Effector memory CD8-positive, alpha-beta T cell (primary cell): ENCODE measurements at places on chromosomes 12 and 14.

- H3K4me3 ChIP-seq, result no peak overlapping the region
- no peak for DNase-seq
- no peaks in the 10 kb centered on the region for H3K36me3 ChIP-seq
- no peaks in the 10 kb centered on the region for H3K27me3 ChIP-seq
Measured at GRCh38 chr12:117125272-117125613, 26.0 kb upstream of the TESC start.

- no peak for DNase-seq
- no peaks in the 10 kb centered on the region for H3K4me1 ChIP-seq
- H3K27me3 ChIP-seq, result peaks cover 17% of the 10 kb centered on the region
- no peak overlapping the region for H3K4me3 ChIP-seq
- H3K27ac ChIP-seq, result no peak overlapping the region
Measured at GRCh38 chr14:20904393-20905029, 13.3 kb downstream of the RNASE3 start.

- H3K4me3 ChIP-seq, result no peak overlapping the region
- no peaks in the 10 kb centered on the region for H3K27me3 ChIP-seq
- H3K27ac ChIP-seq, result no peak overlapping the region
- no peaks in the 10 kb centered on the region for H3K36me3 ChIP-seq
- H3K4me1 ChIP-seq, result no peaks in the 10 kb centered on the region
Measured at GRCh38 chr12:42823679-42824078, 234.1 kb upstream of the PRICKLE1 start.

DNA sequence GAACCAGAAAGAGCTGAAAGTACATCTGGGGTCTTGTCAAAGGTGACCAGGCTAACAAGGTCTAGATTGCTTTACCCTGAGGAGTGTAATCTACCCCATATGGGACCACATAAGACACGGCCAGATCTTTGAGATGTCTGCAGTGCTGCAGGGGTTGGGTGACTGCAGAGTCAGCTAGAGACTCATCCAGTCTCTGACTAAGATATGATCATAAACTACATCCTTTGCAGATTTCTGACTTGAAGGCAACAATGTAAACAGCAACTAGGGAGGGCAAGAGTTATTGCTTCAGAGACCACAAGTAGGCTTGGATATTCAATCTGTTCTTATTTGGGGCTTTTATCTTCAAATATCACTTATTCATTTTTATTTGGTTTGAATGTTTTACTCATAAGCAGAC is 1080.5 kb upstream of the FOXG1 start:
- H3K27me3 ChIP-seq, result no peaks in the 10 kb centered on the region
- no peaks in the 10 kb centered on the region for H3K36me3 ChIP-seq
- no peak overlapping the region for H3K27ac ChIP-seq
- H3K4me3 ChIP-seq, result no peak overlapping the region
- no peak for DNase-seq
- H3K4me1 ChIP-seq, result no peaks in the 10 kb centered on the region

DNA sequence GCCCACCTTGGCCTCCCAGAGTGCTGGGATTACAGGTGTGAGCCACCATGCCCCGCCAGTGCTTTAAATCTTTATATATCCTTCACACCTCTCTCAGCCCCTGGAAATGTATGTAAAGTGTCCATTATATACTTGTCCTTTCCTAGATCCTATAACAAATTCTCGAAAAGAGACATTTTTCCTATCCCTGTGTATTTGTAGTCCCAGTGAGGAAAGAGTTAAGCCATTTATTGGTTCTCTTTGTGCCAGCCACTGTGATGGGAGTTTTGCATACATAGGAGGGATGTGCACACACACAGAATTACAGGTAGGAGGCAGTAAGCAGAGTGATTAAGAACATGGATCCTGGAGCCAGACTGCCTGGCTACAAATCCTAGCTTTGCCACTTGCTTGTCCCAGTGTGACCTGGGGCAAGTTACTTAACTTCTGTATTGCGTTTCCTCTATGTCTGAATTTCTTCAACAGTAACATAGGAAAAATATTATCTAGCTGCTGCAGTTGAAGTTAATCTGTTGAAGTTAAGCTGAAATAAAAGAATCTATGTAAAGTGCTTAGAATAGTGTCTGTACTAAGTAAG is 2.1 kb upstream of the RABGGTA start:
- no peak overlapping the region for H3K4me3 ChIP-seq
- peaks cover 21% of the 10 kb centered on the region for H3K4me1 ChIP-seq
- H3K27me3 ChIP-seq, result no peaks in the 10 kb centered on the region
- peak overlapping the region; percentile 94 for H3K27ac ChIP-seq
- no peak for DNase-seq
- H3K36me3 ChIP-seq, result peaks cover 18% of the 10 kb centered on the region

- peaks cover 23% of the 10 kb centered on the region for H3K36me3 ChIP-seq
- no peak overlapping the region for H3K27ac ChIP-seq
- peaks cover 17% of the 10 kb centered on the region for H3K27me3 ChIP-seq
- H3K4me3 ChIP-seq, result peak overlapping the region; percentile 100
- no peak for DNase-seq
- peaks cover 35% of the 10 kb centered on the region for H3K4me1 ChIP-seq
Measured at GRCh38 chr12:47965581-47965980, 2.2 kb downstream of the TMEM106C start.

- no peak for DNase-seq
- H3K27ac ChIP-seq, result peak overlapping the region; percentile 86
Measured at GRCh38 chr14:50057331-50057730, 59.0 kb downstream of the VCPKMT start.

DNA sequence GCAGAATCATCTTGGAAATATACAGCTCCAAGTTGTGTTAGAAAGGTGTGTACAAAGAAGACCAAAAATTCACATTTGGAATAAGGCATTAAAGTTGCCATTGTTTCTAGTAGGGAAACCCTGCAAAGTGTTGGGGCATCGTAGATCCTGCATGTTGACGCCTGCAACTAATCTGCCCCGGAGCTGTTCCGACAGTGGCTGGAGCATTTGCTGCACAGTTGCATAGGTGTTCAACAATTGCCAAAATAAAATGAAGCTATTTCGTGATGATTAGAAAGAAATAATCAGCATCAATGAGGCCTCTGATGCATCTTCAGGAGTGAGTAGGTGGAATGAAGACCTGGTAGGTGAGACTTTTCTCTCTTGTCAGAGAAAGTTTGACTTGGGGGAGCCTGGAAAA is 47.3 kb downstream of the DAD1 start:
- peaks cover 86% of the 10 kb centered on the region for H3K4me1 ChIP-seq
- H3K4me3 ChIP-seq, result peak overlapping the region; percentile 81
- DNase-seq, result no peak
- H3K27me3 ChIP-seq, result no peaks in the 10 kb centered on the region

GRCh38 chr14:68741839-68742470 is 50.9 kb downstream of the ZFP36L1 start:
- no peak overlapping the region for H3K4me3 ChIP-seq
- no peak for DNase-seq
- no peaks in the 10 kb centered on the region for H3K27me3 ChIP-seq
- peaks cover 11% of the 10 kb centered on the region for H3K4me1 ChIP-seq
- no peak overlapping the region for H3K27ac ChIP-seq

DNA sequence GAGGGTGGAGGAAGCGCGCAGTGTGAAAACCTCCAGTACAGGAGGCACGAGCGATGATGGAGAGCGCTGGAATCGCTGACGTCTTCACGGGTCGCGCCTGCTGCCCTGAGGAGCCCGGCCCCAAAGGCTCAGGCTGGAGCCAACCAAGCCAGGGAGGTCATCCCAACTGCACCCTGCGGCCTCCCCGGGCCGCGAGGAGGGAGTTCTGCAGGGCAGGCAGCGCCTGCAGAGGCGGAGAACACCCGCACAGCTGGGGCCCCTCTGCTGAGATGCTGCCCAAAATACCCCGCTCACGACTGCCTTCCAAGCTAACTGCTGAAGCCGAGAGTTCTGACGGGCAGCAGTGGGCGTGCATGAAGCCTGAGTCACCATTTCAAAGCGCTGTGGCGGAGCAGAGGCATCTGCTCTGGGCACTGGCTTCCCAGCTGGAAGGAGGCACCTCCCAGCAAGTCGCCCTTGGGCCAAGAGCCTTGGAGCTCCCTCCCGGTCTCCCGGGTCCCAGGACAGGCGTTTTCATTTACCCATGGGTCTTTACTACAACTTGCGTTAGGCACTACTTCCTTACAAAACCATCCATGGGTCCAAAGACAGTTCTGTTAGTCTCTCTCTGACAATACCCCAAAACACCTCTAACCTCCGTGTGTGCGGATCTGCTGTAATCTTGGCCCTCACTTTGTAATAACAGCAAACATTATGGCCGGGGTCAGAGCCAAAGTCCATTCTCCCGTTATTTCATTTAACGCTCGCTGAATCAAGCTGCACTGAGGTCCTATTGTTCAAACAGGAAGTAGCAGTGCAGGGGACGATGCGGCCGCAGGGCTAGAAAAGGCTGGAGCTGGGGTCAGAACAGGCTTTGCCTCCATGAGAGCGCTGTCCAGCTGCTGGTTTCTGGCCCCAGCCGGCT is 60.1 kb upstream of the RIMBP2 start:
- peaks cover 6% of the 10 kb centered on the region for H3K4me1 ChIP-seq
- H3K36me3 ChIP-seq, result peaks cover 3% of the 10 kb centered on the region
- peak overlapping the region; percentile 76 for H3K4me3 ChIP-seq
- H3K27ac ChIP-seq, result no peak overlapping the region

- H3K27ac ChIP-seq, result no peak overlapping the region
- no peak overlapping the region for H3K4me3 ChIP-seq
- no peak for DNase-seq
- peaks cover 31% of the 10 kb centered on the region for H3K4me1 ChIP-seq
- H3K36me3 ChIP-seq, result no peaks in the 10 kb centered on the region
Measured at GRCh38 chr12:26732005-26732908, 100.7 kb downstream of the ITPR2 start.

- H3K4me1 ChIP-seq, result no peaks in the 10 kb centered on the region
- H3K4me3 ChIP-seq, result no peak overlapping the region
- DNase-seq, result no peak
- no peak overlapping the region for H3K27ac ChIP-seq
- no peaks in the 10 kb centered on the region for H3K36me3 ChIP-seq
Measured at GRCh38 chr12:30811966-30812365, 57.2 kb upstream of the CAPRIN2 start.

GRCh38 chr14:90508536-90509254 is 111.9 kb downstream of the CALM1 start:
- no peaks in the 10 kb centered on the region for H3K4me1 ChIP-seq
- H3K27ac ChIP-seq, result no peak overlapping the region
- H3K4me3 ChIP-seq, result no peak overlapping the region
- peaks cover 33% of the 10 kb centered on the region for H3K27me3 ChIP-seq
- no peaks in the 10 kb centered on the region for H3K36me3 ChIP-seq

DNA sequence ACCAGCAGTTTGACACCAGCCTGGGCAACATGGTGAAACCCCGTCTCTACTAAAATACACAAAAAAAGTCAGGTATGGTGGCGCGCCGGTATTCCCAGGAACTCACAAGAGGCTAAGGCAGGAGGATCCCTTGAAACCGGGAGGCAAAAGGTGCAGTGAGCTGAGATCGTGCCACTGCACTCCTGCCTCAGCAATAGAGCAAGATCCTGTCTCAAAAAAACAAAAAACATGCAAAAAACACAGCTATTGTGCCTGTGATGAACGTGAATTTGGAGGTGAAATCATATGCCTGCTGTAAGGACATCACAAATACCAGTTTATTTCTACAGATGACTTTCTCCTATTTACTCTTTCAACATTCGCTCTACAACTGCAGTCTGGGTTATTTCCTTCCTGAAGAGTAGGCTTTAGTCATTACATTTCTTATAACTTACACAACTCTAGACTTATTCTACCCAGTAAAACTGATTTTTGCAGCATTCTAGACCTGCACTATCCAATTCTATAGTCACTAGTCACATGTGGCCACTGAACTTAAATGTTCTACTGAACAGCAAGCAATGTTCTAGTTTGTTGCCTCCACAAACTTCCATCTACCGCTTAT is 48.3 kb downstream of the HNRNPC start:
- no peak for DNase-seq
- H3K4me1 ChIP-seq, result peaks cover 60% of the 10 kb centered on the region
- H3K27ac ChIP-seq, result peak overlapping the region; percentile 79
- H3K4me3 ChIP-seq, result peak overlapping the region; percentile 64
- peaks cover 99% of the 10 kb centered on the region for H3K36me3 ChIP-seq

- H3K4me3 ChIP-seq, result no peak overlapping the region
- no peak for DNase-seq
- peaks cover 34% of the 10 kb centered on the region for H3K36me3 ChIP-seq
- H3K4me1 ChIP-seq, result no peaks in the 10 kb centered on the region
- H3K27ac ChIP-seq, result no peak overlapping the region
- no peaks in the 10 kb centered on the region for H3K27me3 ChIP-seq
Measured at GRCh38 chr12:50695961-50696360, 67.9 kb upstream of the ATF1 start.

- no peaks in the 10 kb centered on the region for H3K27me3 ChIP-seq
- DNase-seq, result no peak
- peaks cover 8% of the 10 kb centered on the region for H3K4me1 ChIP-seq
- no peak overlapping the region for H3K4me3 ChIP-seq
Measured at GRCh38 chr14:73723797-73724661, 9.8 kb upstream of the PNMA1 start.

- no peaks in the 10 kb centered on the region for H3K27me3 ChIP-seq
- peaks cover 12% of the 10 kb centered on the region for H3K4me1 ChIP-seq
- no peak for DNase-seq
- H3K4me3 ChIP-seq, result no peak overlapping the region
- no peak overlapping the region for H3K27ac ChIP-seq
Measured at GRCh38 chr12:124520907-124521306, 46.5 kb downstream of the NCOR2 start.

DNA sequence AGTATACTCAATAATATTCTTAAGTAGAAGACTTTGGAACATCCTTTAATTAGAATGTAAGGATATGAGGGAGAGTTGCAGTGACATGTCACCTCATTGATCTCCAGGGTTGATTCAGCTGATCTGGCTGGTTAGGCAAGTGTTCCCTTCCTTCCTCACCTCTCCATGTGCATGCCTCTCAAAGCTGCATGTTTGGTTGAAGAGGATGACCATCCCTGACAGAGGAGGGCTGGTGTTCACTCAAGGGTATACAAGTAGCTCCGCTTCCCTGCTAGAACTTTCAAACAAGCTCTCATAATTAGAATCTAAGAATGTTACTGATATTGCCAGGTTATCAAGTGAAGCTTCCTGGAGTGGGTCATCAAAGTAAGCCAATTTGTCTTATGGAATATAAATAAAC is 341.1 kb upstream of the FLRT2 start:
- H3K36me3 ChIP-seq, result no peaks in the 10 kb centered on the region
- no peaks in the 10 kb centered on the region for H3K27me3 ChIP-seq
- H3K4me1 ChIP-seq, result no peaks in the 10 kb centered on the region
- no peak overlapping the region for H3K27ac ChIP-seq
- no peak for DNase-seq

GRCh38 chr12:113069751-113070116 is 13.2 kb downstream of the DTX1 start:
- no peaks in the 10 kb centered on the region for H3K27me3 ChIP-seq
- H3K4me3 ChIP-seq, result no peak overlapping the region
- DNase-seq, result no peak

DNA sequence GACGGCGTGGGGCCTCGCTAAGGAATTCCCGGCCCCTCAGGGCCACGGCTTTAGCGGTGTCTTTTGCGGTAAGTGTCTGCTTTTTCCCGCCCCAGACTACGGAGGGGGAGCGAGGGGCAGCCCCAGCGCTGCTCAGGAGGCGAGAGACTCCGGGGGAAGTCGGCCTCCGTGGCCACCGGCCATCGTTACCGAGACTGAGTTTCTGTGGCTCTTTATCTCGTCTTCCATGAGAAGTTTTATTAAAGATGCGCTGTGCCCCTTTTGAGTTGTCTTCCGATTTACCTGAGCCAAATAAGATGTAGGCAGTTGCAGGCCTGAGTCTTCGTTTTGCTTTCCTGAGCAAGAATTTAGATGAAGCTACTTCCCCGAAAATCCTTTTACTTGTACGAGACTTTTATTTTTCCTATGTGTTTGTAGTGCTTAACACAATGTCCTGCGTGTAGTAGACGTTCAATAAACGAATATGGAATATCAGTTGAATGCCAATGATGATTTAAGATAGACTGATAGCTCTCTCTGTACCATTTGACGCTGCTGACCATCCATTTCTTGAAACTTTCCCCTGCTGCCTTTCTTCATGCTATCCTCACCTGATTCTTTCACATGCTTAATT is 462 bp downstream of the SRP54 start:
- peaks cover 14% of the 10 kb centered on the region for H3K36me3 ChIP-seq
- H3K4me3 ChIP-seq, result no peak overlapping the region
